NCI-H1694 treated with DMSO at 0.1 percent for 48 hours (cell line): ENCODE measurements at places on chromosomes 3 and 15.

DNA sequence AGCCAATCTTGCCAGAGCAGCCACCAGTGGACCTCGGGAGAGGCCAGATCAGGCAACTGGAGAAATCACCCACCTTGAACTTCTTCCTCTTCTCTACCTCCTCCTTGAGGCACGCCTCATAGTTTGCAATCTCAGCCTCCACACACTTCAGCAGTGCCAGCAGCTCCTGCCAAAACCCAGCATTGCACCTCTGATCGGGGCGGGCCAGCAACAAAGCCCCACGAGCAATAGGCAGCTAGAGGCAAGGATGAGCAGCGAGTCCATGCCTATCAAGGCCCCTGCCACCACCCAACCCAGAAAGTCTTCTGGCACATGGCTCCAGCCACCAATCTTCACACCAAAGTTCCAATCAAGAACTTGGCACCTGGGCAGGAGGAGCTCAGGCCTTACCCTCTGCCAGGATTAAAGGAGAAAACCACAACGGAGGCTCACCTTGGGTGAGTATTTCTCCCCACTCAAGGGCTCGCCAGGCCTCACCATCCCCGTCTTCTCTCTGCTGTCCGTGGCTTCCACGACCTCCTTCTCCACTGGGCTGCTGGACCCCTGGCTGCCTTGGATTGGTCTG is 42.1 kb downstream of the SEMA3G start:
- no peak for DNase-seq

GRCh38 chr3:13219902-13220296 is 146.7 kb upstream of the IQSEC1 start:
- DNase-seq = no peak

DNA sequence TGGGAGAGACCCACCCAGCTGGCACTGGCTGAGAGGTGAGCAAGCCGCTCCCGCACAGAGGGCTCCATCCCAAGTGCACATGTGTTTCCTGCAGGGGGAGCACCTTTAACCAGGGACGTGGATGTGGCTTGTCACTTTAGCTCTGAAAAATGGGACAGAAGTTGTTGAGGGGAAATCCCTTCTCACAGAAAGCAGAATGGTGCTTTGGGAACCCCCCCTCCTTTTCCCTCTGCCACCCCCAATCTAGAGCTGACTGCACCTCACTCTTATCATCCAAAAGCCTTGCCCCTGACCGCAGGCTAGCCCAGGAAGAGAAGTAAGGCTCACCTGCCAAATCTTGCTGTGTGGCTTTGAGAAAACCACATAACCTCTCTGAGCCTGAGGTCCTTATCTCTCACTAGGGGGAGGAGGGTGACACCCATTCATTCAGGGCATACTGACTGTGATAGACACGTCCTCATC is 77.9 kb downstream of the RPN1 start:
- peak; percentile 7 for DNase-seq

DNA sequence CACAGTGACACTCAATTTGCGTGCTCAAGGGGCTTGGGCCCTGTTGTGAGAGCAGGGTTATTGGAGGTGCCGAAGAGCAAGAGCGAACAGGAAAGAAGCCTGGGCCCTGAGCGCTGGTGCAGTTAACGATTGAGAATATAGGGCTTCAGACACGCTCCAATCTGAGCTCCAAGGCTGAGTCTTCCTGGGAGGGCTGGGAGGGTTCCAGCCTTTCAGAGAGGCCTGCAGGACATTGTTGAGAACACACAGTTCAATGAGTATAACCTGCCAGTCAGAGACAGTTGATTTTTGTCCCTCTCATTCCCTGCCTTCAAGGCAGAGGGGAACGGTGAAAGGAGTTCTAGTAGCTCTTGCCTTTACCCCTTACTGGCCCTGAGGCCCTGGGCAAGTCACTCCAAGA is 47.3 kb downstream of the GLDN start:
- DNase-seq = no peak

DNA sequence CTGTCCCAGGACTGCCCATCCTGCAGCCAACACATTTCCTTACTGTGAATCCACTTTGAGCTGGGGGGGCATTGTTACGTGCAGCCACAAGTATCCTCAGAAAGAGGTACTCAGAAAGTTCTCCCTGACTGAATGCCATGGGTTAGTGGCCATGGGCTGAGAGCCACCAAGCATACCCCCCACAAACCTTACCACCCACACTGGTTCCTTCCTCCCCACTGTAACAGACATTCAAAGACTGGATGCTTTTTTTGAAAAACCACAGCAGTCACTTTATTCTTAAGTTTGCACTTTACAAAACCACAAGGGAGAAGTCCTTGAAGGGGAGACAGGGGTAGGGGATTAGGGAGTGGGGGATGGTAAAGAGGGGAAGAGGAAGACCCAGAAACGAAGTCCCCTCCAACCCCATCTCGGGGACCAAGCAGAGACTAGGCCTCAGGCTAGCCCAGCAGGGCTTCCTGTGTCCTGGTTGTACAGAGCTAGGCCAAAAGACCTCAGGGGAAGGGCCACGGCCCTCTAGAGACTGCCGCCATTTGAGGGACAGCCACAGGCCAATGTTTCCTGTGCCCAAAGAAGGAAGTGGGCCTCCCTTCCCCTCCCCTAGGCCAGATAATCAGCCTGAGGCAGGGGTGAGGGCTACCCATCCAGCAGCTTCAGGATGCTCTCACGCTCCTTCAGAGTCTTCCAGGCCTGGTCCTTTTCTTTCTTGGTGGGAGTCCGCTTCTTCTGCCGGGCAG is 10.1 kb upstream of the CAMK1 start:
- no peak for DNase-seq

- DNase-seq = no peak
These were observed 83.3 kb upstream of the SNRK start for GRCh38 chr3:43203022-43203421.

DNA sequence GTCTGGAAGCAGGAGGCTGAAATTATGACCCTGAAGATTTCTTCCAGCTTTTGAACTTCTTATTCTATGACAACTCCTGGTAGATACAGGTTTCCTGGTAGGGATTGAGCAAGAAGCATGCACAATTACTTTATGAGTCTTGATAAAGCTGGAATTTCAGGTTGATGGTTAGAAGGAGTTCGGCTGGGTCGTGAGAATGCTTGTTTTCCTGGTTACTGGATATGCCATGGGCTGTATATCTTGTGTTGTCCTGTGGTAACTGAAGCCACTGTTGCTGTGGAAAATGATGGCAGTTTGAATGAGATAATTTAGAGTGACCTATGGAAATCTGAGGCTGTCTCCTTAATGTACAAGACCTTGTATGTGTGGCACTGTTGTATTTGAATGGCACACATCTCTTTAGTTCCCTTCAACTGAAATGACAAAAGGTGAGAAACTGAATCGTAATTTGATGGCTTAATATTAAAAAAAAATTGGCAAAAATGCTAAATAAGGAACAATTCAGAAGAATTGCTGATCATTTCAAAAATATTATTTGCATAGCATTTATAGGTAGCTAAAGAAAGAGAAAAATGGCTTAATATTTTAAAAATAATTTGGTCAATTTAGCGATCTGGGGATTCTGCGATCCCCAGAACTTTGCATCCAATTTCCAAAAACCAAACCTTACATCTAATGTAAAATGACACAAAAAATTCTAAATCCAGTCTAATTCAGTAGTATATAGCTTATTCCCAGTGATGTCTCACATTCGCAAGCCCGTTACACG is 1.1 kb upstream of the UBE2E1 start:
- DNase-seq = no peak

DNA sequence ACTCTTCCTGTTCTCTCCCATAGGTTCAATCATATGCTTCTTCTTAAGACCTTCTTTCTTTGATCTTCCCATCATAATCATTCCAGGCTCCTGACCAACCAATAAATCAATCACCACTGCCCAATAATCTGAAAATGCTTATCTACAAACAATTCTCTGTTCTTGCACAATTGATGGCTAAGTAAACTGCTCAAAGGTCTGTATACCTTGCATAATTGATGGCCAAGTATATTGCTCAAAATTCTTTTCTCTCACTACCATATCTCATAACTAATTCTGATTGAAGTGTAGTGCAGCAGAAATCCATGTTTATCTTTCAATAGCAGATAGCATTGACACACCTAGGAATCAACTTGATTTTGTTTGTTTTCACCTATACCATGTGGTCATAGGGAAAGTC is 83.4 kb upstream of the EPHA6 start:
- no peak for DNase-seq

DNA sequence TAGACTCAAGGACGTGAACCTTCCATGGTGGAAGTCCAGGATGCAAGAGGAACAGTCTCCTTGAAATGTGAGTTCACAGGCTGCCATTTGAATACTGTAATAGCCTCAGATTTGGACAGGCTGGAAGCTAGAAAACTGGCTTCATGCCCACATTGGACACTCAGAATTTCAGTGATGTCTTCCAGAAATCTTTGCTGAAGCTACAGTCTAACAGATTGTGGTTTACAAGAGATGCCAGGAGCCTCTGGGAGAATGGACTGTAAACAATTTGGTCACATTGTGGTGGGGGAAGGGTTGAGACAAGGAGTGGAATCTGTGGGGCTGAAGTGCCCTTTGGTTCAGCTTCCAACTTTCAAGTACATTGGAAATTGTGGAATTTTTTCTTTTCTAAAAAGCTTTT is 252.0 kb upstream of the PROK2 start:
- no peak for DNase-seq

DNA sequence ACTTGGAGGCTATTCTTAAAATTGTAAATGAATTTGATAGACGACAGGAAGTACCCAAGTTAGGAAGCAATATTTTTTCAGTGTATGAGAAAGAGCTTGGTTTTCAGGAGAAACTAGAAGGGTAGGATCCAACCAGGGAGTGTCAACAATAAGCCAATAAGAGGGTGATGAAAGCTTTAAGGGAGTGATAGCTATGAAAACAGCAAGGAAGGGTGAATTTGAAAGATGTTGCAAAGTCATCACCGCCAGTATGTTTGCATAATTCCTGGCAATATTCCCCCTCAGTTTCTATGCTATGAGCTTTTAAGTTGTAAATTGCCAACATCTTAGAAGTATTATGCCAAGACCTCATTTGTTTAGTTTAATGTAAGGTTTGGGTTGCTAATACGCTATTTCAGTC is 11.8 kb upstream of the CSTA start:
- no peak for DNase-seq

DNA sequence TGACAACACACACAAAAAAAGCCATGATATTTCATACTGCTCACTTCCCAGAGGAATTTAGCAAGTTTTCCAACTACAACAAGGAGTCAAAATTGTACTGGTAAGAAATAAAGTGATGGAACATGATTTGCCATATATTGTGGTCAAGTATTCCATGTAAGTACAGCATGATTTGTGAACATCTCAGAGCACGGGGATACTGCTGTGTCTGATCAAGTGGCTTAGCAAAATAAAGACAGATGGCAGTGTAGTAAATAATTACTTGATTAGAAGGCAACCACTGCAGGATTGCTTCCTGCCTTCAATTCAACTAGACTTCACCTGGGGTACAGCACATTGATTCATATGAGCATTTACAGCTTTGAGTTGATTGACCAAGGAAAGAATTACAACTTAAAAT is 51.6 kb upstream of the DUT start:
- DNase-seq = peak; percentile 70

- no peak for DNase-seq
These were observed 193.0 kb downstream of the RORA start for GRCh38 chr15:61036136-61036535.

DNA sequence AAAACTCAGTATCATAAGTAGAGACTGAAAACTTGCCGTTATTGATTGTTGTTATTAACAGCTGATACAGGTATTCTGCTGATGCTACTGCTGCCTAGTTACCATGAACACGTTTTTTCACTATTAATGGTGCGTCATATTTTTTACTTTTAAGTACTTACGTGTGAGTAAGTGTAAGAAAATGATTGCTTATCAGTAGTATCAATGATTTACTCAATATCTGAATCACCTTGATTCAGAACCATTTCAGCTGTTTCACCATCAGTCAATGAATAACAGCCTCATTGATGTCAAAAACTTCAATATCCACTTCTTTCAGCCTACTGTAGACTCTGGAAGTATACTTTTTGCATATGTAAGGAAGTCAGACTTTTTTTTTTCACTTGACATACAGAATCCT is 4.7 kb downstream of the CCR8 start:
- DNase-seq = no peak

GRCh38 chr15:65393091-65393490 is 15.3 kb upstream of the IGDCC3 start:
- no peak for DNase-seq

GRCh38 chr15:56981160-56981559 is 62.7 kb downstream of the TCF12 start:
- DNase-seq = no peak

DNA sequence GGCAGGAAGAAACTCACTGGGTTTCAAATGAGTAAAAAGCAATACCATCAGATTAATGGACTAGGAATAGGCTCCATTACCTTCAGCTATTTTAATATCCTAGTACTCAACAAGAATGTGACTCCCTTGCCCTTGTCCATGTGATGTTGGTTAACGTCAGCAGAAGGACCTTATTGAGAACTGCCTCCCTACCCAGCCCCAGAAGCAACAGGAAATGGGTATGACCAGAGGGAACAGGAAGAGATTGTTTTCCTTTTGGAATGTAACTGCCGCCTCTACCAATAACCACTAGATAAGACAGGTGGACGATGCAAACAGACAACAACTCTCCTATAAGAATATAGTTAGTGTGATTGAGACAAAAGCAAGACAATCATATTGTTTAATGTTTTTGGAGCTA is 10.4 kb upstream of the MME start:
- no peak for DNase-seq

GRCh38 chr15:69562564-69562963 is 109.9 kb downstream of the RPLP1 start:
- no peak for DNase-seq

DNA sequence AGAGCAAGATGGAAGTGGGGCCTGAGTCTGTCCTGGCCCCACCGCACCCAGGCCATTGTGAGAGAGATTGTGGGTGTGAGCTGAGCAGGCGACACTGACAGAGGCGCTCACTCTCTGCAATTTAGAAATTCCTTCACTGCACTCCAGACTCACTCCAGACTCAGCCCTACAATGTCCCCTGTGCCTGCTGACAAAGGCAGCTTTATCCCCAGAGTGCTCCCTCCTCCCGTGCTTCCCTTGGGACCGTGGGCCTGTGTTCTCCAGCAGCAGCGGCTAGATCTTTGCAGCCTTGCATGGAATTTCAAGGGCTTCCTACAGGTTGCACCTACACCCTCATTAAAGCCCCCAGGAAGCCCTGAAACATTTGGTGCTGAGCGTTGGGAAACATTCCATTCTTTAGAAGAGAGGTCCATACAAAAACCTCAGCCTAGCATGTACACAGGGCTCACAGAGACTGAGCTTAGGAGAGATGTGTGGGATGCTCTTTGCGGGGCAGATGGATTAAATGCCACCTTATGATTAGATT is 1.3 kb upstream of the IL16 start:
- DNase-seq = no peak

- no peak for DNase-seq
These were observed 52.1 kb downstream of the TGFBR2 start for GRCh38 chr3:30658328-30659052.

GRCh38 chr3:11494131-11494916 is 149.4 kb downstream of the VGLL4 start:
- DNase-seq = no peak

- no peak for DNase-seq
These were observed 1216.9 kb upstream of the GBE1 start for GRCh38 chr3:82978368-82978767.
